Stimulated activated CD8-positive, alpha-beta memory T cell treated with anti-CD3 and anti-CD28 coated beads, Interleukin-2, amount 100 ng/mL, for 1 hour (primary cell): ENCODE measurements at places on chromosomes 11 and 22.

GRCh38 chr11:12508151-12508751 is 130.9 kb downstream of the PARVA start:
- no peak for DNase-seq

DNA sequence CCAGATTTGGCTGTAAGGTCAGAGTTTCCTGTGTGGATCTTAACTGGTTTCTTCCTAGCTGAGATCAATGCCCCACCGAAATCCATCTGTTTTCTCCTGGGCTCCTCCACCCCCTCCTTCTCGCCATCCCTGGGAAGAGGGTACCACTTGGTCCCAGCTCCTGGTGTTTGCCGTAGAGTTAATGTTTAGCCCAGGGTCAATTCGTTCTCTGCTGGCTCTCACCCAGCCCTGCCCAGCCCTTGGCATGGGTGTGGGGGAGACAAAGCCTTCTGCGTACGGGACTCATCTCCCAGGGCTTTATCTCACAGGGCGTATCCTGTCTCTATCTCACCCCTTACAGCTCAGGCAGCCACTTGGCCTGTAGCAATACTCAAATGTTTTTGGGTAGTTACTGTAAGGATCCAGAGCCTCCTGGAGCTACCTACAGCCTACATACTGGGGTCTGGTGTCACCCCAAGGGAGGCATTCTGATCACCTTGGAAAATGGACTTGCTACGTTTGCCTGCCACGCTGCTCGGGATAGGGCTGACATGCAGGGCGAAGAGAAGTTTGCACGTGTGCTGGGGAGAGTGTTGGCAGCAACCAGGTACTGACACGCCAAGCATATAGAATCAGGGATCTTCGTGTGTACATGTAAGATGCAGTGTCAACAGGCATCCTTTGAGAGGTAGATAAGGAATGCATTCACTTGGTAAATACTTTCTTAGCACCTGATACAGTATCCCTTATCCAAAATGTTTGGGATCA is 66.1 kb downstream of the SCN3B start:
- DNase-seq, result no peak

DNA sequence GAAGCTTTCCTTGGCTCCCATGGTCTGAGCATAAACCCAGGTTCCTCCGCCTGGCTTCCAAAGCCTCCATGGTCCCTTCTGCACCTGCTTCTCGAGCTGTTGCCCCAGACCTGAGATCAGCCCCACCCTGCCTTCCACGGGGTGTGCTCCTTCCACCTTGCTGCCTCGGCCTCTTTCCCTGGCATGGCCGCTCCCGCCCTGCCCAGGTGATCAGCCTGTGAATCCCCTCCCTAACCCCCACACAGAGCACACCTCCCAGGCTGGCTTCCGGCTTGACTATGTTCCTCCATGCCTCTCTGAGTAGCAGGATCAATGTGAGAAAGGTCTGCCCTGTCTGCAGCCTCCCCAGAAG is 2.7 kb upstream of the PPP6R3 start:
- no peak for DNase-seq

- DNase-seq, result no peak
These were observed 16.0 kb upstream of the TMPRSS4 start for GRCh38 chr11:118060869-118061268.

- DNase-seq, result no peak
These were observed 637.8 kb upstream of the LUZP2 start for GRCh38 chr11:23859087-23859486.

- DNase-seq, result no peak
These were observed 13.8 kb upstream of the CCDC81 start for GRCh38 chr11:86360775-86361395.

GRCh38 chr11:58928107-58928499 is 11.2 kb upstream of the GLYATL1 start:
- no peak for DNase-seq

- DNase-seq, result no peak
These were observed 9.3 kb downstream of the OSBPL5 start for GRCh38 chr11:3155691-3156258.

- no peak for DNase-seq
These were observed 63.6 kb upstream of the TIMP3 start for GRCh38 chr22:32737811-32738497.

DNA sequence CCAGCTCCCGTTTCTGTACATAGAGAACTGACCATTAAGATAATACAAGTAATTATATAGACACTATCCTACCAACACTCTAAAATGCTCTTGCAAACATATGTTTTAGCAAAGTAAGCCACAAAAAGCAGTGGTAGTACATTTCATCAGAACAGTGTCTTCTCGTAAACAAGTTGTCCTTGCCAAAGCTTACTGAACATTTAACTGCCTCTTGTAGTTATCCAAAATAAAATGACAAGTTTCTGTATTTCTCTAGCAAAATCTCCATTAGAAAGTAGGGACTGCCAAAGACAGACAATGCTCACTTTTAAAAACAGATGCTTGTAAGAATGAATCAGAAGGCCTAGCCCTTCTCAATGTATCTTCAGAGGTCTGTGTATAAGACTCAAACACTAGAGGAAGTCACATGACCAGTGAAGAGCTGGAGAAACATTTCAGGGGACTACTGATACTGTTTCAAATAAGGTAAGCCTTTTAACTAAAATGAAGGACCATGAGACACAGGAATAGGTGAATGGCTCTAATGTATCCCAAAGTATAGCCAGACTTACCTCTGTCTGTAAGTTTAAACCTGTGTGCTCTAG is 7.8 kb upstream of the ZC3H12C start:
- no peak for DNase-seq

- no peak for DNase-seq
These were observed 12.3 kb upstream of the TUB start for GRCh38 chr11:8068605-8069221.

- DNase-seq, result no peak
These were observed 299.1 kb upstream of the MTNR1B start for GRCh38 chr11:92670308-92670890.

DNA sequence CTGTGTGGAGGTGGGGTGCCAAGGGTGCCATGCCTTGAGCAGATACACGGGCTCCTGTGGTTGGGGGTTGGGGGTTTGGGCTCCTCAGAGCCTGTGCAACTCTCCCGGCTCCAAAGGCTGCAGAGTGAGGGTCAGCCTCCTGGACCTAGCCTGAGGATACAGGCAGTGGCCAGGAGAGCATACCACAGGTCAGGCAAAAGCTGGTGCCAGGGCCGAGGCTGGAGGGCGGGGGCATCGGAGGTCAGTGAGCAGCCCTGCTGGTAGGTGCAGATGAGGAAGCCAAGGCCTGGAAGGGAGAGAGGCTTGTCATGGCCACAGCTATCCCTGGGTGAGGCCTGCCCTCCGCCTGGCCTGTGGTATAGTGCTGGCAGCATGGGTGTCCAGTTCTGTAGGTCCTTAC is 25.6 kb upstream of the DGCR8 start:
- DNase-seq, result no peak

DNA sequence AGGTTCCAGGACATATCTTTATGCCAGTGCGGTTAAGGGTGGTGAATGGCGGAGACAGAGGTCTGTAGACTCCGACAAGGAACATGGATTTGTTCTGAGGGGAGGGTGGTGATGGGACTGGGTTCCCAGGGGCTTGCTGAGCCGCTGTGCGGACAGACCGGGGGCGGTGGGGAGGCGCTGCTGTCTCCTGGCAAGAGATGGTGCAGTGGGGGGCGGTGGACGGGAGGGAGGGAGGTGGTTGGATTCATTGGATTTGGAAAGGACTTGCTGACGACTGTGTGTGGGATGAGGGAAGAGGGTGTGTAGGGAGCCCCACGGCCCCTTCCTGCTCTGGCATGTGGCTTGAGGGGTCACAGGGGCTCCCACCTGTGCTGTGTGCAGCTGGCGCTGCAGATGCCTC is 43.2 kb downstream of the FLRT1 start:
- no peak for DNase-seq

- no peak for DNase-seq
These were observed 3.4 kb downstream of the TYR start for GRCh38 chr11:89181111-89181510.

- DNase-seq, result no peak
These were observed 44.8 kb downstream of the SPECC1L start for GRCh38 chr22:24315367-24315966.

- DNase-seq, result no peak
These were observed 4.7 kb downstream of the RTCB start for GRCh38 chr22:32407312-32407711.
